ENCODE measurements at places on chromosomes 7 and 10.

- DNase-seq: no peak
These were observed 16.1 kb upstream of the PALD1 start for GRCh38 chr10:70462349-70462984.

- DNase-seq: no peak
These were observed 99.8 kb downstream of the KCNMA1 start for GRCh38 chr10:77537720-77538373.

DNA sequence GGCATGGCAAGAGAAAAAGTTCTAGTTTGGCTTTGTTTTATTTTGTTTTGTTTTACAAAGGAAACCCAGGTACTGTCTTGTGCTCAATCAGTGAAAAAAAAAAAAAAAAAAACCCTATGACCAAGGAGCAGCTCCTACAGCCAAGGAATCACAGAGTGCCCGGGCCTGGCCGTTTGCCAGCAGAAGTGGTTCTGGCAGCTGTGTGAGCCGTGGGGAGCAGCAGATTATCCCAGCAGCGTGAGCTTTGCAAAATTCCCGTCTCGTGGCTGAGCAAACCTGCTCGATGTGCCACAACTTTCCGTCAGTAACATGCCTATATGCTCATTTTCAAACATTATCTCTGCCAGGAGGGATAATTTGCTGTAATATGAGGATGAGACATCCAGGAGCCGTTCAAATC, 293.7 kb downstream of the POU6F2 start:
- no peak for DNase-seq

DNA sequence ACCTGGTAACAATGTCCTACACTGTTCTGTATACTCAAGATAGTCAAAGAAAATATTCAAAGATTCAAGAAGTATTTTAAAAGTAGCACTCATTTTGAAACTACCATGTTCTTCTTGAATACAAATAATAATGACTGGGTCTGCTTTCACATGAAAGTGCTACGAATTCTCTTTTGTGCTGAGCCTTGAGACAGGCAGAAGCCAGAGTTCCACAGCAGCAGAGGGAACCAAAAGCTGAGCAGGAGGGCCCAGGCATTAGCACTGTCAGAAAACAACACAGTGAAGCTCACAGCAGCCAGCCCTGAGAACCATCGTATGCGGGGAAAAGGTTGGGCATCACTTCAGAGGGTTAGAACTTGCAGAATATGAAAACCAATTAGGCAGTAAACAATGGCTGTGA, 38.9 kb downstream of the ANKMY2 start:
- DNase-seq: no peak

DNA sequence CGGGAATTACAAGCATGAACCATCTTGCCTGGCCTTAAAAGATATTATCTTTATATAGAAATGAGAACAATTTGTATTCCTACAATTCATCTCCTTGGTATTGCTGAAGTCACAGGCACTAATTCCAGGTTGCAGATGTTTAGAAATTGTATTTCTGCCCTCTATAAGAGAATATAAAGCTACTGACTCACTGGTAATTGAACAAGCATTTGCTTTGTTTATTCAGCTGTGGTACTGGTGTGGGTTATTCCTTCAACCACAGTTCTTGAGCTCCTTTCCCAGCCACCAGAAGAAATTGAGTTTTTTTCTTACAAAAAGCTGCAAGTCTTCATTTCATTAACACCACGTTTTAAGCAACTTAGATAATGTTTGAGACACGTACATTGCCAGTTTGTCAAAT, 29.0 kb upstream of the MPP7 start:
- no peak for DNase-seq

DNA sequence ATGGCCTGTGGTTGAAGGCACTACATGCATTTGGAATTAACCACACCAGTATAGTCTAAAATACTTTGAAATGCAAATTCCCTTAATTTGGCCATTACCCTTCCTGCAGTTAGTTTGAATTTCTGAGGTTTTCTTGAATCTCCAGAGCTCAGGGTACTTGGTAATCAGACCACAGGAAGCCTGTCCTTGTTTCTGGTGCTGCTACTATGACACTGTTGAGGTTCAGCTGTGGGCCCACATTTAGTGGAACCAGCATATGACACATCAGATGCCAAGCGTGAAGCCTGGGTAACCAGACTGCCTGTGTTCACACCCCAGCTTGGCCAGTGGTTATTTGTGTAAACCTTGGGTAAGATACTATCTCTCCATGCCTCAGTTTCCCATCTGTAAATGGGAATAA, 124.3 kb downstream of the SNX10 start:
- no peak for DNase-seq

GRCh38 chr10:3948843-3949242, 163.8 kb upstream of the KLF6 start:
- peak; percentile 28 for DNase-seq

DNA sequence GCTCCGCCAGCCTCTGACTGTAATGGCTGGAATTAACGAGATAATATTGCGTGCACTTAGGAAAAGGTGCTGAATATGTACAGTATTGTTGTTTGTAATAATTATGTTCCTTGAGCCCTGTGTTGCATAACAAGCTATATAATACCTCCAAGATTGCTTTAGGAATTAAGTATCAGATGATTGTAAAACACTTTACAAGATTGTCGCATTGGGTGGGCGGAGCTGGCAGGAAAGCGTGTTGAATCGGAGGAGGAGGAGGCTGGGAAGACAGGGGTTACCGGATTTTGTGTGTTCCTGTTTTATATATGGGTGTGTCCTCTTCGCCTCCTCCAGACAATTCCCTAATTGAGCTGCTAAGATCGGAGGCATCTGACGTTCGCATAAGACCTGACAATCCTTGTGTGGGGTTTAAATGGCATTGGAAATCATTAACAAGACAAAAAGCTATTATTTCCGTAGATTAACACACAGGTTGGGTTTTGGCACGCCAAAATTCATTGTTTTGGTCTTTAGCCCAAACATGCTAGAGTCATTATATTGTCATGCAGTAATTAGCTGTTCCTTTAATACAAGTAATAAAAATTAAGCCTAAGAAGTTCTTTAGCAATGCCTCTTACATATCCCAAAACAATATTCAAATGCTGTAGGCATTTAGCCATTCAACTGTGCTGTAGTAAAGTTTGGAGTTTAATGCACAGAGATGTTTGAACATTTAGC, 192.9 kb upstream of the SH2B2 start:
- no peak for DNase-seq

- DNase-seq: no peak
These were observed 92.6 kb upstream of the TCF7L2 start for GRCh38 chr10:112857493-112857892.

GRCh38 chr10:7696545-7696944, 6.6 kb upstream of the ITIH2 start:
- no peak for DNase-seq

DNA sequence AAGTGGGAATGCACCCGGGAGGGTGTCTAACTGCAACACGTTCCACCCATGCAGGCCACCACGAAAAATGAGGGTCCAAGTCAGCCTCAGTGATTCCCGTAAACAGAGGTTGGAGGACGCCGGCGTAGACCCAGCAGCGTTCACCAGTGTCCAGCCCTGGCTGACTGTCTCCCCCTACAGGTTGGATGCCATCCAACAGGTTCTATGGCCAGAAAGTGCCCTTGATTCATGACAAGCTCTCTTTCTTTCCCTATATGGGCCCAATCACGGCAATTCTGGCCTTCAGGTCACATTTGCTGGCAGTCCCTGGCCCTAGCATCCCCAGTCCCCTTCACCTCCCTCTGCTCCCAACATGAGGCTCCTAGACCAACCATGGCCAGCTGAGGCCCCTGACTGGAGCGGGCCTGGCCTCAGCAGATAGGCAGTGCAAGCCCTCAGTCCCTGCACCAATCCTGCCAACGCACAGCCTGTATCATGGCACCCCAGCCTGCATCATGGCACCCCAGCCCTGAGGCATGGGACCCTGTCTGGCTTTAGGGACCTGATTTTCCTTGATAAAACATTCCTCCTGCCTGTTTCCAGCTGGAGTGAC, 227.4 kb downstream of the GRID1 start:
- peak; percentile 20 for DNase-seq

DNA sequence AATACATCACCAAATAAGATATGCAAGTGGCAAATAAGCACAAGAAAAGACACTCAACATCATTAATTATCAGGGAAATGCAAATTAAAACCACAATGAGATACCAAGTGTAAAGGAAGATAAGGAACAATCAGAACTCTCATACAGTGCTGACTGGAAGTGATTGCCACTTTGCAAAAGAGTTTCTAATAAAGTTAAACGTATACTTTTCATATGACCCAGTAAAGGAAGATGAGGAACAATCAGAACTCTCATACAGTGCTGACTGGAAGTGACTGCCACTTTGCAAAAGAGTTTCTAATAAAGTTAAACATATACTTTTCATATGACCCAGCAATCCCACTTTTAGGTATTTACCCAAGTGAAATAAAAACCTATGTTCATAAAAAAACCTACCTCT, 12.2 kb upstream of the JMJD1C start:
- no peak for DNase-seq

GRCh38 chr7:99808766-99809165, 19.0 kb upstream of the CYP3A43 start:
- DNase-seq: no peak

- no peak for DNase-seq
These were observed 53.1 kb downstream of the SHOC2 start for GRCh38 chr10:110972231-110973134.

GRCh38 chr7:151784853-151785680, 91.8 kb downstream of the PRKAG2 start:
- DNase-seq: no peak

GRCh38 chr7:55723621-55723941, 139.0 kb downstream of the SEPTIN14 start:
- no peak for DNase-seq

- DNase-seq: no peak
These were observed 517 bp downstream of the SRGN start for GRCh38 chr10:69088471-69088769.

DNA sequence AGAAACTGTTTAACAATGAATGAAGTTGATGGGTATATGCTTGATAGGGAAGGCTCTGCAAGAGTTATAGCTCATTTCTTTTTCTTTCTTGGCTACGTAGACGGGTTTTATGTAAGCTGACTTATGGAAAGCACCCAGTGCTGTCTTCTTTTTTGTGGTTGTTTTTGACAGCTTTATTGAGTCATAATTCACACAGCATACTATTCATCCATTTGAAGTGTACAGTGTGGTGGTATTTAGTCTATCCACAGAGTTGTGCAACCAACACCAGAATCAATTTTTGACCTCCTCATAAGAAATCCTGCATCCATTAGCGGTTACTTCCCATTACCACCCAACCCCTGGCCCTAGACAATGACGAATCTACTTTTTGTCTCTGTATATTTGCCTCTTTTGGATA, 240.6 kb upstream of the KIAA1217 start:
- no peak for DNase-seq

- no peak for DNase-seq
These were observed 97.3 kb upstream of the GTF2I start for GRCh38 chr7:74560086-74560719.

GRCh38 chr10:79492839-79493238, 19.5 kb upstream of the EIF5AL1 start:
- no peak for DNase-seq
